ENCODE measurements at places on chromosomes 11 and 22.
A peak's percentile ranks its signal among the peaks of the same experiment; 100 is the strongest.

GRCh38 chr11:80838153-80838552 lies 1397.3 kb upstream of the TENM4 start:
- DNase-seq, result no peak

DNA sequence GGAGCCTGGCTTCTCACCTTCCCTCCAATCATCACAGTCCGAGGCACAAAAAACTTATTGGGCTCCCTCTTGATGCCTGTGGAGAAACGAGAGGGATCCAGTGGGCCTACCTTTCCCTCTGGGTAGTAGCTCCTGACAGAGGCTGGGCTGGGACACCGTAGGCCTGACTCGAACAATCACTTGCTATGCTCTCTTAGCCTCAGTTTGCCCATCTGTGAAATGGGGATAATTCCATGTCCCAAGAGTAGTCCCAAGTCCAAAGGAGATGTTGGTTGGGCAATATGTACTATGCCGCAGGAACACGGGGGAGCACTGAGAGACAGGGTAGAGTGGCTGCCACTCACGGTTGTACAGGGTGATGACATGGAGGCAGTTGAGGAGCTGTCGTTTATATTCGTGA lies 7.6 kb upstream of the RASGRP2 start:
- no peak for DNase-seq

DNA sequence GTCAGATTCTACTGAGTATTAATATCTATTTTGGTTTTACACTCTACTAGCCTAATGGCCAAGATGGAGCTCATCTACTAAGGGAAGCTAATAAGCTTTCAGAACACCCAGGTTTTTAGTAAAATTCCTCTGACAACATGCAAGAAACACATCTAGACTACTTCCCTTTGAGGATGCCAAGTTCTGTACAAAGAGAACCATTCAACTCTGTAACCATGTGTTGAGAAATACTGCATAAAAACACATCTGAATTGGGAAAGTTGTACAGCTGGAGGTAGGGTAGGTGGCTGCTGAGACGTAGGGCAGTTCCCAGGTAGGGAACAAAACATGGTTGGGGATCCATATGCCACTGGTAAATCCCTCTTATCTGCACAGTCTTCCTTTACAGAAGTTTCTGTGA lies 66.2 kb downstream of the SC5D start:
- DNase-seq, result no peak

- peak; percentile 87 for DNase-seq
Measured at GRCh38 chr22:17570851-17571631, 7.7 kb downstream of the SLC25A18 start.

GRCh38 chr11:456533-456932 lies 6.5 kb downstream of the PTDSS2 start:
- DNase-seq, result no peak

DNA sequence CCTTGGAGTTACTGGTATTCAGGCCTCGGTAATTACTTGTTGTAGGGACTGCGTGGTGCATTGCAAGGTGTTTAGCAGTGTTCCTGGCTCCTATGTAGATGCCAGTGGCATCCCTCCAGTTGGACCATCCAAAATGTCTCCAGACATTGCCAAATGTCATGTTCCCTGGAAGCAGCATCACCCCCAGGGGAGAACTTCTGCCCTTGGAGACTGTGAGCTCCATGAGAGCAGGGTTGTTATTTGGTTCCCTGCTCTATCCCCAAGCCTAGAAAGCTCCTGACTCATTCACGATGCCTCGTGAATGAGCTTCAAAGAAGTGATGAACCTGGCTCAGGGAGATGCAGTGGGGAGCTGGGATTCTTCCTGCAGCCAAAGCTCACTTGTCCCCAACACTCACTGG lies 4.8 kb upstream of the CD248 start:
- no peak for DNase-seq

GRCh38 chr11:91624021-91624420 lies 600.6 kb upstream of the FAT3 start:
- no peak for DNase-seq

- DNase-seq, result no peak
Measured at GRCh38 chr11:44304091-44305025, 5.6 kb downstream of the ALX4 start.

- DNase-seq, result no peak
Measured at GRCh38 chr11:102436561-102436960, 16.0 kb downstream of the TMEM123 start.

DNA sequence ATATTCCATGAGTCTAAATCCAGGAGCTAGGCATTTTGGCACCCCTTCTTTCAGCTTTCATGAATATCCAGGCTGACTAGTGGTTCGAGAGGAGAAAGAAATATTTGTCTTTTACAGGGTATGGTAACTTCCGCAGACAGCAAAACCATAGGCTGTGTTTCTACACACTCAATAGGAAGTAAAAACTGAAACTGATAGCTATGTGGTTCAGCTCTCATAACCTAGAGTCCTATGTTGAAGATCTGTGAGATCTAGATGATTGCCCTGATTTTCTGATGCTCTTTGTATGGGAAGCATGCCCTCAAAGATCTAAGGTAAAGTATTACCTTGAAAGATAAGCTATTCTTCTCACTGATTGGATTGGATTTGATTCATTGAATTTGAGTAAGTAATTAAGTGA lies 118.3 kb downstream of the CD44 start:
- no peak for DNase-seq

- DNase-seq, result no peak
Measured at GRCh38 chr22:29831186-29831921, 6.7 kb downstream of the ASCC2 start.

DNA sequence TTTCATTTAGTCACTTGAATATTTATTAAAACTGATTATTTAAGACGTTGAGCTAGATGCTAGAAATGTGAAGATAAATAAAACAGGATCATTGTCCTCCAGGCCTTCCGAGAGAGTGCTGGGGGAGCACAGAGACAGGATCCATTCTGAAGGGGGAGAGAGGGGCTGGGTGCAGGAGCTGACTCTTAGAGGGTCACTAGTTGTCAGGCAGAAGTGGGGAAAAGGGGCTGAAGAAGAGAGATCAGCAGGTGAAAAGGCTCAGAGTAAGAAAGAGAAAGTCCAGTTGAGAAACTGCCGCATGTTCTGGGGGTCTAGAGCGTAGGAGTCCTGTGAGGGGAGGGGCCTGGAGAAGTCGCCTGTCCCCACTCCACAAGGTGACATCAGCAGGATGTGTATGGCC lies 206.2 kb upstream of the SNX19 start:
- no peak for DNase-seq

DNA sequence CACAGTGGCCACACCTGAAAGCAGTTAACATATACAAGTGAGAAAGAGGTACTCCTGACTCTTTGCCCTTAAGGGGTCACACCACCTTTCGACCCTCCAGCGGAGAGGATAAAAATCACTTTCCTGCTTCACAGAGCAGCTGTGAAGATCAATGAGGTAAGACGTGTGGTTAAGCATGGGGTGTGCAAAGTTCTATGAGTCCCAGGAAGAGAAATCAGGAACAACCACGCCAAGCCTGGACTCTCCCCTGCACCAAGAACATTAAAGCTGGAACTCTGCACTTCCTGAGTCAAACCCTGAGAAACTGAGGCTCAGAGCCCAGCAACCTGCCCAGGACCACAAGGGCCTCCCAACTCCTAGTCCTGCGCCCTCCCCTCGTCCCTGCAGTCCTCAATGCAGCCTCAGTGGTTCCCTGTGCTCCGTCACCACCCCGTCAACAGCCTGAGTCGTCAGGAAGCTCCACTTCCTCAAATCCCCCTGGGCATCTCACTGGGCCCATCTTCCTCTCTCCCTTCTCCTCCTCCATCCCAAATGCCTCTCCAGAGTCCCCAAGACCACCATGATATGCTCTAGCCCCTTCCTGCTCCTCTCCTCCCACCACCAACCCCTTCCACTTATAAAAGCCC lies 17.7 kb downstream of the TNKS1BP1 start:
- DNase-seq, result no peak

- DNase-seq, result no peak
Measured at GRCh38 chr11:127470306-127470884, 469.8 kb upstream of the KIRREL3 start.

DNA sequence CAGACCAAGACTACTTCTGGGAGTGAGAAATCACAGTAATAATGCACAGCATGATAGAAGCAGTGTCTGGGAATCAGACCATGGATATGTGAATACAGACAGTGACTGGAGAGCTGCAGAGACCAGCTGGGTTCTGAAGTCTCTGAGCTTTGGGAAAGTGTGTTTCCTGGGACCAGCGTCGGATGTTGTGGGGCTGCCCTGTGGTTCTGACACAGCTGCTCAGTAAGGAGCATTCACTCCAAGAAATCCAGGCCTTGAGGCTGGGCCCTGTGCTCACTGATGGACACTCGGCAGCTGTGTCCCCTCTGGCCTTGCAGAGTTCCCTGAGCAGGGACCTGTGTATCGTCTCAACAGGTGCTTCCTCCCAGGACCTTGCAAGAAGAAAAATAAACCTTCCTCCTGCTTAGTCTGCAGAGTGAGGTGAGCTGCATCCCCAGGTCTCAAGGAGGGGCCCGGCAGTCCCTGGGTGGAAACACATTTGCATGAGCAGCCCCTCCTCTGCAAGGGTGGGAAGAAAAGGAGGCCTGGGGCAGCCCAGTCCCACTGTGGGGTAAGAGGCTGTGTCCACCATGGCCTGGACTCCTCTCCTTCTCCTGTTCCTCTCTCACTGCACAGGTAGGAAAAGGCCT lies 107.9 kb downstream of the VPREB1 start:
- DNase-seq, result no peak

DNA sequence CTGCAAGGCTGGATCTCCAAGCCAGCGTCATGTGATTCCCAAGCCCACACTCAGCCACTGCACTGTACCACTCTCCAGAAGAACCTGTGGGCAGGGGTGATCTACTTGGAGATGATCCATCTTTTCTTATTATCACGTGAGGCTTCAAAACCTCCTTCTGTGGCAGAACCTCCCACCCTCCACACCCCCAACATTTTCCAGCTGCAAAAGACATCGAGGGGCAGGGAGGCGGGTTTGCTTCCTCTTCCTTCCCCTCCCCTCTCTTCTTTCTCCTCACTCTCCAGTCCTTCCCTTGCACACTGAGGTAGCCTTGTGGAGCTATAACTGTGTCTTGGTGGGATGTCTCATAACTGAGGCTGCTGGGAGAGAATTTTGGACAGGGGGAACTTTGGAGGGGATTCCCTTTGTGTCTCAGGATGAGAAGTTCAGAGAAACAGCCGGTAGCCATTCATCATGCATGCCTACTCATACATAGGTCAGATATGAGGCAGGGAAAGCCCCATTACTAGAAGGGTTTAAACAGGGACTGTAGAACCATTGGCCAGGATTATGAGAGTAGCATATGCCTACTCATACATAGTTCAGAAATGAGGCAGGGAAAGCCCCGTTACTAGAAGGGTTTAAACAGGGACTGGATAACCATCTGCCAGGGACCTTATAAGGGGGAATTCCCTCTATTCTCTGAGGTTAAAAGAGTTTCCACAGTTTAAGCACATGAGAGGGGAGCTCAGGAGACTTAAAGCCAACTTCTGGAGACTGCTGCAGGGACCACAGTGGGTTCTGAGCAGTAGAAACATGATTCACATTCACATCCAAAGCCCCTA lies 420.7 kb upstream of the CADM1 start:
- DNase-seq, result no peak

GRCh38 chr11:64485074-64485473 lies 105.9 kb upstream of the SLC22A12 start:
- DNase-seq, result no peak

All from pons (tissue), 1 donor.